ENCODE measurements at places on chromosomes 5 and 9.

GRCh38 chr9:33350310-33350709 is 52.1 kb downstream of the AQP7 start:
- no peak for DNase-seq

- DNase-seq = no peak
These were observed 616.3 kb upstream of the KLF4 start for GRCh38 chr9:108105885-108106284.

DNA sequence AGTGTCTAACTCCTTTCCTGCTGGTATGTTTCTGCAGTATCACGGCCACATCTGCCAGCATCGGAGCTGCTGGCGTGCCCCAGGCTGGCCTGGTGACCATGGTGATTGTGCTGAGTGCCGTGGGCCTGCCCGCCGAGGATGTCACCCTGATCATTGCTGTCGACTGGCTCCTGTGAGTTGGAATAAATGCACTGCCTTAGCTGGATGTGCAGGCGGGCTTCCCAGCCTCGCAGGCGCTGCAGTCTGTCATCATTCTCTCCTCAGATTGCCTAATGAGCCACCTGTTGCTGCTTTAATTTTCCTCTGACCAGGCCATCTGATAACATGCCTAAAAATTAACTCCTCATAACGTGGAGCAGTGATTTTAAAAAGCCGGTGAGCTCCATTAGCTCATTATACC is 79.1 kb upstream of the PLPP6 start:
- peak; percentile 42 for DNase-seq

GRCh38 chr9:78563269-78563668 is 266.3 kb downstream of the PSAT1 start:
- no peak for DNase-seq

DNA sequence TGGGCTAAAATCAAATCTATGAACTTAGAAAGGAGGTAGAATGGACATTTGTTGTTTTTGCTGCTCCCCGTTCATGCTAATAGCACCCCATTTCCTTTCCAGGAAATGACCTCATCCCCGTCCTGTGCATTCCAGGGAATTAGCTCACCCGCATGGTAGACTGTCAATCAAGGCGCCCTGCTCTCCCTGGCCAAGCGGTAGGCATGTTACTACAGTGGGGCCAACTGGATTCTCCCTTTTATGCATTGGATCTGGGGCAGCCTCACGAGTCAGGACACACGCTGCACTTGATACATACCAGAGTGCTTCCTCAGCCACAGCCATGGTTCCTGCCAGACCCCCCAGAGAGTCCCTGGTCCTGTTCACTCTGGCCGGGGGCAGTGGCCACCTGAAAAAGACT is 111.0 kb upstream of the PTCH1 start:
- no peak for DNase-seq

- no peak for DNase-seq
These were observed 4.1 kb downstream of the TRIM23 start for GRCh38 chr5:65620021-65620420.

GRCh38 chr9:82308836-82309235 is 320.3 kb downstream of the SPATA31D1 start:
- DNase-seq = no peak

GRCh38 chr5:96664669-96665068 is 2.5 kb downstream of the CAST start:
- DNase-seq = no peak

DNA sequence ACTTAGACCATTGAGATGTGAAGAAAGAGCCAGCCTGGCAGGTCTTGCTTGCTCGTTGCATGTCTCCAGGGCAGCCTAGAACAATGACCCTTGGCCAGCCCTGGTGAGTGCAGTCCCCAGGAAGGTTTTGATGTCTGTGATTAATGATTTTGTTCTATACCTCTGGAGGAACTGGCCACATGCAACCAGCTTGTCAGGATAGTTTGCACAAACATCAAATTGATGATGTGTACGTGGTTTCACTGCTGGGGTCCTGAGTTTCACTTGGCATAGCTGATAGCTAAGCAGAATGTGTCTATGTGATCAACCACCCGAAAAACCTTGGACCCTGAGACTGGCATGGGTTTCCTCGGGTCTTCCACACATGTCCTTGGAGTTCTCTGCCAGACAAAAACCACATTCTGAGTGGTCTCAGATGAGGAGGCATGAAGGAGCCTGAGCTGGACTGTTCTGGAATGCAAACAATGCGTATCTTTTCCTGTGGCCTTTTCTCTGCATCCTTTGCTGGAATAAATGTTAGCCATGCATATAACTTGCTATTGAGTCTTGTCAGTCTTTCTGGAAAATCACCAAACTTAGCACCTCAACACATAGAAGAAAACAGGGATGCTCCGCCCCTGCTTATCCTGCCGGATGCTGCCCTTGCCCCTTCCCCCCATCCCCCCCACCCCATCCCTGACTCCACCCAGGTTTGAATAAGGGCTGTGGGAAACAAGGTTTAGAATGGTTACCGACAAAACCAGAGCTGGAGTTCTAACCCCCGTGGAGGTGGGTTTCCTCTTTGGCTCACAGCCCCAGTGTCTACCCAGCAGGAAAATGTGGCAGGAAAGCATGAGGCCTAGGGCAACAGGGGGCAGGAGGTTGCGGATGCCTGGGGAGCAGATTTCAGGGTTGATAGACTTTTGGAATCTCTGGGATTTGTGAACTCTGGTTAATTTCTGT is 50.1 kb upstream of the ANKRD33B start:
- DNase-seq = no peak

GRCh38 chr5:134088994-134089560 is 25.4 kb upstream of the TCF7 start:
- no peak for DNase-seq

DNA sequence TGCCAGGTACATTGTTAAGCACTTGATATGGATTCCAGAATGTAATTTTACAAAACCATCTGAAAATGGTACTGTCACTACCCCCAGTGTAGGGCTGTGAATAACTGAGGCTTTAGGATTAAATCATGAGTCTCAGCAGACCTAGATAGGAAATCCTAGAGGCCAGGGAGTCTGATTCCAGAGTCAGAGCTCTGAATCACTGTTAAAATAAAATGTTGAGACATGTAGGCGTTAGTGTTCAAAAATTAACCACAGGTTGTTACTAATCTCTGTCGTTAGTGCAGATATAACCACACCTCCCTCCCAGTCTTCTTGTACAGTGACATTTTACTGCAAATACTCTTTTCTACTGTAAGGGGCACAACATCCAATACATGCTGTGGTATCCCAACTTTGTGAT is 1828.8 kb downstream of the MAT2B start:
- no peak for DNase-seq

GRCh38 chr5:6717247-6717646 is 4.0 kb downstream of the TENT4A start:
- DNase-seq = no peak

- DNase-seq = no peak
These were observed 42.5 kb downstream of the PRRC2B start for GRCh38 chr9:131436376-131436775.

DNA sequence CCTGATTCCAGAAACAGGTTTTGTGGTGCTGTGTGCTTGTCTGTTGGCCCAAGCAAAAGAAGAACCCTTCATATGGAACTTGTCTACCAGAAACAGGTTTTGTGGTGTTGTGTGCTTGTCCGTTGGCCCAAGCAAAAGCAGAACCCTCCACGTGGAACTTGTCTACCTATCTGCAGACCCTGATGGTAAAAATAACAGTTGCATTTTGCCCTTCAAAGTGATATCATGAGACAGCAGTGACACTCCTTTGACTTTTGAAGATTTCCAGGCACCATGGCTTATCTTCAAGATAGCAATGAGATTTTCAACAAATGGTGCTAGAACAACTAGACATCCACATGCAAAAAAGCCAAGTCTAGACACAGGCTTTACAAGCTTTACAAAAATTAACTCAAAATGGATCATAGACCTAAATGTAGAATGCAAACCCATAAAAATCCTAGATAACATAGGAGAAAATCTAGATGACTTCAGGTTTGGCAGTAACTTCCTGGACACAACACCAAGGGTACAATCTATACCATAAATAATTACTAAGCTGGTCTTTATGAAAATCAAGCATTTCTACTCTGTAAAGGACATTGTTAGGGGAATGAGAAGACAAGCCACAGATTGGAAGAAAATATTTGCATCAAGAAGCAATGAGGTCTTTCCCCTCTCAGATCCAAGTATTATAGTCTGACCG is 16.8 kb downstream of the MACROH2A1 start:
- no peak for DNase-seq

DNA sequence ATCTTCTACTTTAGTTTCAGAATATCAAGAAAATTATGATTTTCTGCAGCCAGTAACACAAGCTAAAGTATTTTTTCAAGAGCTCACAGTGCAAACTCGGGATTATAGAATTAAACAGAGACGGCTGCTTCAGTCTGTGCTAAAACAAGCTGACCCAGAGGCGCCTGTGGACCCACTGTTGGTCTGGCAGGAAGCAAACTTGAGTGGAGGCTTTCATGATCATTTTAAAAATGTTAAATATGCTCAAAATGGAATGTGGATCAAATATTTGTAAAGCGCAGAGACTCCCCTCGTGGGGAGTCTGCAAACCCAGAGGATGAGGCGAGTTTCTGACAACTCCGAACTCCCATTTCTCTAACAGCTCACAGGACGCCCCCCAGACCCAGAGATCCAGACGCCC is 13.0 kb downstream of the ROR2 start:
- DNase-seq = no peak

GRCh38 chr9:115416299-115416698 is 298.3 kb upstream of the TNC start:
- DNase-seq = no peak

DNA sequence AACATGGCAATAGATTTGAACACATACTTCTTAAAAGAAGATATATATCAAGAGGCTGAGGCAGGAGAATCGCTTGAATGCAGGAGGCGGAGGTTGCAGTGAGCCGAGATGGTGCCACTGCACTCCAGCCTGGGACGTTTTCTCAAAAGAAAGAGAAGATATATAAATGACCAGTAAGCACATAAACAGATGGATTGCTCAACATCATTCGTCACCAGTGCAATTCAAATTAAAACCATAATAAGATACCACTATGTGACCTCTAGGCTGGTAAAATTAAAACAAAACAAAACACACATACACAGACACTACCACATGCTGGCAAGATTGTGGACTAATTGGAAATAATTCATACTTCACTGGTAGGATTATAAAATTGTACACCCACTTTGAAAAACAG is 5.3 kb upstream of the TXN start:
- no peak for DNase-seq

DNA sequence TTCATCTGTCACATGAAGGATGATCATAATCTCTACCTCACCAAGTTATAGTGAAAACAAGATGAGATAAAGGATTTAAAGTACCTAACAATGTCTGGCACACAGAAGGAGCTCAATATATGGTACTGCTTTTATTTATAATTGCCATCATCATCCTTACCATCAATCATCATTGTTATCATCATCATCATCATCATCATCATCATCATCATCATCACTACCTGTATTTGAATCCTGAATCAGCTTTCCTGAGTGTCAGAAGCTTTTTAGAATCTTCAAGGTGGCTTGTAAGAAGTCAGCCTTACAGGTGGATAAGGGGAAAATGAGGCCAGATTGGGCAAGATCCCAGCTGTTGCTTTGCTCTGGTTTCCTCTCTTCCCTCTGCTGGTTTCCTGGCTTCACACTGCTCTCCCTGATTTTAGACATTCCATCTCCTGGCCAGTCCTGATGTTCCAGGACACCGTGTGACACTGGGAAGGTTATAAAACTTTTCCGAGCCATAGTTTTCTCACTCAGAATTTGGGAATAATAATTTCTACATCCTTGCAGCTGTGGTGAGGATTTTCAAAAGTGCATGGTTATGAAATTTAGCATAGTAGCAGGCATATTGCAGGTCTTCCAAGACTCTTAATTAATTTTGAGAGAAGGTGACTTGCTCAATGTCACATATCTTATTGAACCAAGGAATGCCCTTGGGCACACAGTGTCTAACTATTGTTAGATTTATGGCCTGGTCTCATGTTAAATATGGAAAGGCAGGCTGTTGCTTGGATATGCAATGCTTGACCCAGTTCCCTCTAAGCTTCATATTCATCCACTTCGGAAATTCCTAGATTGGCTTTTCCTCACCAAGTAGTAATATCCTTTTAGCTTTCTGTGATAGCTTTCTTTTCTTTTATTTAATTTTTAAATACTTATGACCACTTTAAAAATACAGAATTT is 160.7 kb downstream of the TMEM38B start:
- no peak for DNase-seq

GRCh38 chr5:30401479-30402058 is 791.9 kb upstream of the CDH6 start:
- DNase-seq = peak; percentile 42

DNA sequence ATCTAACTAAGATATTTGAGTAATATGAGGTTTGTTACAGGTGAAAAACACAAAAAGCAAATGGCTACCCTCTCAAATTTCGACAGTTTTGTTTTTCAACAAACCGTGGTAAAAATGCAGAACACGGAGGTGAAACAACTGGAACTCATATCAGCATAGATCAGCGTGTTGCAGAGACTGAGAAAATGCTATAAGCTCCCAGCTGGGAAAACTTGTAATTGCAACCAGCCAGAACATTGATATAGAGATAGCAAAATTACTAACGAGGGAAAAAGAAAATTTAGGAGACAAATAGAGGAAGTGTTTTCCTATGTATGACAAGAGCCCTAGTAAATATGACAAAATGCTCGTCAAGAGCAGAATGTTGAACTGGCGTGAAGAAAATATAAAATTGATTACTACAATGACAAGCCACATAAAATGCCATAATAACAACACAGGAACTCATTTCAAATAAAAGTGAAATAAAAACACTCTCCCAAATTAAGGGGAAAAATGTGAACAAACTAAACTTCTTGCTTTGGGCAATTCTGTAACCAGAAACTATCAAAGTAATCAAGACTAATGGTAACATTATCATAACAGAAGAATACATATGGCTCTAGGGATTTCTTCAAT is 1989.8 kb downstream of the EFNA5 start:
- no peak for DNase-seq

DNA sequence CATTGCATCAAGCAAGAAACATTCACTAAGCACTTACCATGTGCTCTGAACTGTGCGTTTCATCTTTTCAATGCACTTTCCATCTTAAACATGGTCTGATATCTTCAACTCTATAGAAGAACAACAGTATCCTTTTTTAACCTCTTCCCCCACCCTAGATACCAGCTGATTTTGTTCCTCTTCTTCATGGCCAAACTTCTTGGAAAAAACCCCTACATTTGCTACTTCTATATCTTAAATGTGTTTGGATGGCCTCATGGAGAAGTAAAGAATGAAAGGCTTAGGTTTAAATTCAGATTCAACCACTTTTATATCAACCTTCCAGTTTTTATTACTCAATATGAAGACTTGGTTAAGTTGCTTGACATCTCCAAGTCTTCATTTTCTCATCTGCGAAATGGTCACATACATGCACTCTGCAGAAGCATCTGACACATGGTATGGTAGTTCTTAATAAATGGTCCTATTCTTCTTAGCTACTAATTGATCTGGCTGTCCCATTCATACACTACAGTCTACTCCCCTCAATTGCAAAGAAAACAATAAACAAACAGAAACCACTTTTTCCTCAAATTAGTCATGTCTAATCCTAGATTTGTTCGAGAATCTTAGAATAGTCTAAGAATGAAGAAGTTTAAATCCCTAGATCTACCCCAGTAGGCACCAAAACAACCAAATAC is 59.4 kb downstream of the FYB1 start:
- no peak for DNase-seq

Measured in NCI-H2171 treated with DMSO at 0.1 percent for 48 hours (cell line).